ENCODE measurements at places on chromosomes 6 and 20. TPM values are rescaled to one million over a fixed set of nuclear protein-coding genes. Genes with fewer than 3 reads are reported as not detected.
A peak's percentile ranks its signal among the peaks of the same experiment; 100 is the strongest.

DNA sequence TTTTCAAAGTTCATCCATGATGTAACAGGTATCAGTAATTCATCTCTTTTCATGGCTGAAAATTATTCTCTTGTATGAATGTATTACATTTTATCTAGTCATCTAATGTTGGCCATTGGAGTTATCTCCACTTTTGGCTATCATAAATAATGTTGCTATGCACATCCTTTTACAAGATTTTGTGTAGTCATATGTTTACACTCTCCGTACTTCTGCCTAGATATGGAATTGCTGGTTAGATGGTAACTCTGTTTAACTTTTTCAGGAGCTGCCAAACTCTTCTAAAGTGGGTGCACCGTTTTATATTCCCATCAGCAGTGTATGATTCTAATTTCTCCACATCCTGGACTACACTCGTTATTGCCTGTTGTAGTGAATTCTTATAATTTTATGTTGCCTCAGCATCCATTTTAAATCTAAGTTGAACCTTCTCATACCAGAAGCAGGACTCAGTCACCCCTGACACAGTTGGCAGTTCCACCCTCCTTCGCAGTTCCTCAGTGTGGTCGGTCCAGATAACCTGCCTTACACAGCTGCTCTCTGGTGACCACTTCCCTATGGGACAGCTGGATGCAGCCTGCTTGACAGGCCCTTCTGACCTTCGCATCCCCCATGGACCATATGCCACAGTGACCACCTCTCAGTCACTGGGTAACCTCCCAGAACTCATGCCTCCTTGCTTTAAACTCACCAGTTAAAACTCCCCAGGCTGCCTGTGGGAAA is 33.9 kb downstream of the KIZ start:
- no peak for DNase-seq

- peak; percentile 84 for DNase-seq
These were observed at the start of gene SLC4A11 for GRCh38 chr20:3239026-3239866. Gene SLC4A11 (minus strand): TSS chr20:3239190. CDS start chr20:3239137, 53 bp downstream.

DNA sequence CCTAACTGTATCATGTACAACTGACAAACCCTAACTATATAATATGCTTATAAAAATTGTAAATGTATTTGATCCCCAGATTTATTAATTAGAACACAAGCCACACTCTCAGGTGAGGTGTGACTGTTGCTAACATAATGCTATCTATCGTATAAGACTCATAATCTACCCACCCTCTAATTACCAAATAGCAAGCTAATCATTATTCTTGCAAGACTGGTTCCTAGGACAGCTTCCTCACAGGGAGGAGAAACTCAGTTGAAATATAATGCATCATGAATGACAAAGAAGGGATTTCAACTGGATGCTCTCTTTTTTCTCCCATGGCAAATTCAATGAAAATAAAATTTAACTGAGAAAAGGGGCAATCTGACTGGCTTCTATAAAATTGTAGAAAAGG is 35.4 kb downstream of the ELOVL4 start:
- no peak for DNase-seq

DNA sequence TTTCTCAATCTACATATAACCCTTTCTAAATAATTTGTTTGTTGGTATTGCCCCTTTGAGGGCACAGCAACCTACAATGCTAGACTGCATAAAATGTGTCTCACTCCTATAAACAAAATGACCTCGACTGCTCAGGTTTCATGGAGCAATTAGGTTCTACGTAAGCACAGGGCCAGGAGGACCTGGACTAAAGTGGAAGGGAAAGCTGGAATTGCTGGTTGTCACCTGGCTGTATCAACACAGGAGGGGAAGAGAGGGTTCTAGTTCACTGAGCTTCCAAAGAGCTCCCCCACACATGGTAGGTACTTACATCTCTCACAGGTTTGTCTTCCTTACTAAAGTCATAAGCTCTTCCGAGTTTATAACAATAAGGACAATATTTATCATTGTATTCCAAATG is 51.0 kb downstream of the NCOA6 start:
- no peak for DNase-seq

DNA sequence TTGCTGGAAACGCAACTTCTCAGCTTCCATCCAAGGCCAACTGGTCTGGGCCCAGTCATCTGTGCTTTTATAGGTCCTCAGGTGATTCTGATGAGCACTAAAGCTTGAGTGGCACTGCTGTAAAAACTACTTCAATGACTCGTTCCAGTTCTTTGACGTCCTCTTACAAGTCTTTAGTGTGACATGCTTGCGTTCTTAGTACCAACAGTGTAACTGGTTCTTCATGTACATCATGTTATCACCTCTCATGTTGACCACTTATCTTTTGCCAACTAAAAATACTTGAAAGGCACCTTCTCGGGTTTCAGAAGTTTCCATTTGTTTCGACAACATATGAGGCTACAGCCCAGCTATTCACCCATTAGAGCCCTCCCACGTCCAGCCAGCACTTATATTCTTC is 468.9 kb downstream of the PRKN start:
- no peak for DNase-seq

- DNase-seq, result no peak
These were observed 235.4 kb downstream of the CDC5L start for GRCh38 chr6:44622956-44623355.

GRCh38 chr6:168095716-168096250 is 16.8 kb upstream of the FRMD1 start:
- no peak for DNase-seq

The ZNF165 gene
- 0.47 TPM for total RNA-seq

The ADGRF4 gene
- not detected for total RNA-seq

DNA sequence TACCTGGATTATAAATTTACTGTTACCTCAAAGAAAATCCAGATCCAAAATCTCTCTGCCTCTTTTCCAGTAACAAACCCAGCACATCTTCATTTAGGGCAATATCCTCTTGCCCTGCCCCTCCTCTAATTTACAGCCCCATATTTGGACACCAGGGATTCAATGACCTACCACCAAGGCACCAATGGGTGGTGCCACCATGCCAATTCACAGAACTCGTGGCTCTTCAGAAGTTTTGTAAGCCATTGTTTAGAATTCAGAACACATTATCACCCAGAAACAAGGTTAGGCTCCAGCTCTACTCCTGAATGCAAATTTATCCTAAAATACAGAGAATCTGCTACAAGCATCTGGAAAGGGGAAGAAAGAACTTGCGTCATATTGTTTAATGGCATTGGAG is 67.8 kb upstream of the SASH1 start:
- no peak for DNase-seq

DNA sequence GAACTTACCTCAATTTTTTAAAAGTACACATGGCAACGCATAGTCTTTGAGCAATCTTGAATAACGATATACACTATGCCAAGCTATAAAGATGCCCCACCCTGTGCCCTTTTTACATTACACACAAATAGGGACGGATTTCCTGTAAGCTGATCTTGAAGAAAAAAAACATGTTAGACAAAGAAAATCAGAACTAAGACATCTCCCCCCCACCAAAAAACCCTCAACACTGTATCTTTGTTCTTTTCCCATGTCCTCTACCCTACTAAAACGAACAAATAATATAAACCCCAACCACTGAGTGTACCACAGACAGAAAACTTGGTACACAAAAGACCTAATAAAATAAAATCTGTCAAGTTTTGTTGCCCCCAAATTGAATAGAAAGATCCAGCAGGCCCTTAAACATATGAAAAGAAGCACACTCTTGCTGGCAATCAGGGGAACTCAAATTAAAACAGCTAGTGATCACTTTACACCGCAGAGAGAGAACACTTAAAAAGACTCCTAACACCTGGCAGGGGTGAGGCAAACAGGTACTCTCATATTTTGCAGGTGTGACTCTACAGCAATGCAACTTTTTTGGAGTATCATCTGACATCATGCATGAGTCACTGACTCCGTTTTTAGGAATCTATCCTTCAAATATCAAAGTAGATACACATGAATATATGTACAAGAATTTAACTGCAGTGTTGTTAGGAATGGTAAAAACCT is 29.6 kb downstream of the BACH2 start:
- DNase-seq, result peak; percentile 53

- no peak for DNase-seq
These were observed 275.4 kb downstream of the PHF3 start for GRCh38 chr6:63910863-63911551.

GRCh38 chr20:4056880-4057279 is 41.5 kb upstream of the RNF24 start:
- DNase-seq, result no peak

The SLC22A3 gene
- not detected for total RNA-seq

The IL17F gene
- total RNA-seq, result not detected

- no peak for DNase-seq
These were observed 58.0 kb downstream of the SLC35D3 start for GRCh38 chr6:136980070-136980469.

DNA sequence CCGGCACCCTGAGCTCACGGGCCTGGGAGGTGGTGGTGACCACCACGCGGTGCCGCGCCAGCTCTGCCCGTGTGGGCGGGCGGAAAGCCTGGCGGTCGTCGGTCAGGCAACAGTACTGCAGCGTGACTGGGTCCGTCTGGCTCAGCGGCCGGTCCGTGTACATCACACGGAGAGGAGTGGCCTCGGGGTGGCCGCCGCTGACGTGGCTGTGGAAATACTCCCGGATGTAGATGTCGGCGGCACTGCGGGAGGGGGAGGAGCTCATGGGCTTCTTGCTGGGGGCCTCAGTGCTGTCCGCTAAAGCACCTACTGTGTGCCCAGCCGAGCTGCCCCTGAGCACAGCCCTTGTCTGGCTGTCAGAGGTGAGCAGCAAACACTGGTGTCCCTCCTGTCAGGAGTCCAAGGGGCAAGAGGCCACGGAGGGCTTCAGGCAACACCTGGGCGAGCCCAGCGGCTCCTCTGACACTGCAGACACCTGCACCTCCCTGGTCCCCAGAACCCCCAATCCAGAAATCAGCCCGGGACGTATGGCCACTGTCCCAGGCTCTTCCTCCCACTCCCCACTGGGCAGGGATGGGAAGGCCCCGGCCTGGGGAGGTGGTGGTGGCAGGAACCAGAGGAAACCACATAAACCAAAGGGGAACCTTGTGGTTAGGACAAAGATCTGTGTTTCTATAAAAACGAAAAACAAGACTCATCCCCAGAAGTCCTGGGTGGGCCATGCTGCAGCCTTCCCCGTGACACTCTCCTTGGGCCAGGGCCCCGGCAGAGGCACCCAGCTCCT is 6.5 kb downstream of the HELZ2 start:
- peak; percentile 87 for DNase-seq

The POM121L2 gene
- total RNA-seq, result not detected

All from activated CD4-positive, alpha-beta T cell treated with anti-CD3 and anti-CD28 coated beads, Interleukin-2, amount 10 ng/mL, durations not matched to agents 24 days and 14 days (primary cell).